Stimulated activated CD8-positive, alpha-beta memory T cell treated with anti-CD3 and anti-CD28 coated beads, Interleukin-15, amount 100 ng/mL, for 24 hours (primary cell): ENCODE measurements at places on chromosomes 1 and 21.

DNA sequence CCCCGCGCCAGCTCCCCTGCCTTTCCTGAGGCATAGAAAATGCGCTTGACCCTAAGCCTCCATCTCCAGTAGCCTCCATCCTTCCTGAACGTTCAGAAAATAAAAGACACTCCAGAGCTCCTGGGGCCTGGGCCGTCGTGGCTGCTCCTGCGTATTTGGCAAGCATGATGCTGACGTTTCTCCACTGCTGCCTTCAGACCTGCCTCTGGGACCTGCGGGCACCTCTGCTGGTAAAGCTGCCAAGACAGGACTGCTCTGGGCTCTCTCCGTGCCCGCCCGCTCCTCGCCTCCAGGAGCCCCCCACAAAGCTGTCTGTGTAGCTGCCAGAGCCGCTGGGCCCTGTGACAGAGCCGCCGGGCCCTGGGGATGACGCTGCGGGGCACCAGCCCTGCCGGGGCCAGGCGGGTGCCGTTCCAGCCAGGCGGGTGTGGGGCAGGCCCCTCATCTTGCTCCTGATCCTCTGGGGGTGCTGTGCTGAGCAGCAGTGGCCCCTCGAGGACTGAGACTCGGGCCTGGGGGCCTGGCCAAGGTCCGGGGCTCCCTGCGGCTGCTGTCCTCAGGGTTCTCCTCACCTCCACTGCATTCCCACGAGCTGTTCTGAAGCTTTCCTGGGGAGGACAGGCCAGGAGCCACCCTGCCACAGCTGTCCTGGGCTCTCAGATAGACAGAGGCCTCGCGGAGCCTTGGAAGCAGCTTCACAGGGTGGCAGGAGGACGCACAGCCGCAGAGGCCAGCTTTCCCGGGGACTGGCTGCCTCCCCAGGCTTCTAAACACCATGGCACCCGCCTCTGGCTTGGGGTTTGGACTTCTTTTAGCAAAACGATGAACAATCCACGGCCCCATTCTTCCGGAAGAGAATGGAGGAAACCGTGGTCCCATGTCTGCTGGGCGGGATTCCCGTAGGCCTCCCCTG, 48.1 kb downstream of the MORN1 start:
- no peak for DNase-seq

GRCh38 chr1:32749771-32750170, 47.2 kb upstream of the SYNC start:
- DNase-seq = no peak

- no peak for DNase-seq
These were observed 13.3 kb downstream of the F3 start for GRCh38 chr1:94528299-94528698.

DNA sequence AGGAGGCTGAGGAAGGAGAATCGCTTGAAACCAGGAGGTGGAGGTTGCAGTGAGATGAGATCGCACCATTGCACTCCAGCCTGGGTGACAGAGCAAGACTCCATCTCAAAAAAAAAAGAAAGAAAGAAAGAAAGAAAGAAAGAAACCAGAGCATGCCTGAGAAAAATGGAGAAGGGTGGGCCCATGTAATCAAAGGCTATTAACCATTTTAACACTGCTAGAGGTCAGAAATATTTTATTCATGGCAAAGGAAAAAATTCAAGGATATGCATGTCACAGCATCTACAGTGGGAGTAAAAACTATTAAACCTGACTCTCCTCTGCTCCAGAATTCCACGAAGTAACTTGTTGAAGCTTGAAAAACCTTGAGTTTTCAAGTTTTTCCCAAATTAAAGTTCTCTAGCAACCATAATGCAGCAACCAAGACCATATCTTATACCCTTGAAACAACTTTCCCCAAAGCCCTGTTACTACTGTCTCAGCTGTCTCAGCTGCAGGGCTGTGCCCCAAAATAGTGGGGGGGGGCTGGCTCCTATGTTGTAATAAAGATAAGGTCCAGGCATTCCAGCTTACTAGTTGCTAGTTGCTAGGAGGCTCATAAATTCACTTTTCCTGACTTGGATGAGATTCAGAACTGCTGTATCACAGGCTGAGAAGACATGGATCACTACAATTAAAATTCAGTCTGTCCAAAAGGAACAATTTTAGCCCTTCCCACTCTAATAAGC, 112.9 kb upstream of the SOD1 start:
- DNase-seq = no peak

- DNase-seq = no peak
These were observed 68.4 kb upstream of the EDEM3 start for GRCh38 chr1:184823080-184823479.
